Natural killer cell treated with Interleukin-12 subunit alpha and Interleukin-12 subunit beta and Interleukin-15 and Interleukin-18, amount 100 ng/mL, for 72 hours (primary cell): ENCODE measurements at places on chromosomes 4 and X. TPM values are rescaled to one million over a fixed set of nuclear protein-coding genes. Genes with fewer than 3 reads are reported as not detected.

GRCh38 chrX:147550217-147550616, 361.5 kb upstream of the FMR1 start:
- no peak for DNase-seq

HDX gene
- 3.9 TPM for total RNA-seq

USP51 gene
- total RNA-seq = 0.26 TPM

DNA sequence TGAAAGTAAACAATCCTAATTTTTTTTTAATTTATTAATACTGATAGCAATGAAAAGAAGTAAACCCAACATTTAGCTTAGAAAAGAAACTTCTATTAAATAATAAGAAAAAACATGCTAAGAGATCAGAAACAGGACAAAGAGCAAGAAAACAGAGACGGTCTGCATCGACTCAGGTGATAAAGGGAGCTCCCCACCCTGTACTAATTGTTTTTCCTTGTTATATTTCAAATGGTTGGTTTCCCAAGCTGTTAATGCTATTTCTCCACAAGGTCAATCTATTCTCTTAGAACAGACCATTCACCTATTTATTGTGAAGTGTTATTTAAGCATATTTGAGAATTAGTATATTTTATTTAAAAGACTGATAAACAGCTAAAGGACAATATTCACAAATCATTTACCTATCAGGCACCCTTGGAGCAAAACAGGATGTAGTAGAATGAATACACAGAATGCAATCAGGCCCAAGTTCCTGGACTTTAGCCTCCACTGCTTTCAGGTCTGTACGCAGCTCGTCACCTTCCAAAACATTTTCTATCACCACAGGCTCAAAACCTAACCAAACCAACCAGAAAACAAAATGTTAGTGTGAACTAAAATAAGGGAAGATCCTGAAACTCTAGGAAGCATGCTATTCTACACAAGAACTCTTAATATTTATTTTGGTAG, 5.5 kb downstream of the SEPSECS start:
- DNase-seq = no peak

- no peak for DNase-seq
These were observed 790.1 kb downstream of the DMD start for GRCh38 chrX:32421266-32421665.

DNA sequence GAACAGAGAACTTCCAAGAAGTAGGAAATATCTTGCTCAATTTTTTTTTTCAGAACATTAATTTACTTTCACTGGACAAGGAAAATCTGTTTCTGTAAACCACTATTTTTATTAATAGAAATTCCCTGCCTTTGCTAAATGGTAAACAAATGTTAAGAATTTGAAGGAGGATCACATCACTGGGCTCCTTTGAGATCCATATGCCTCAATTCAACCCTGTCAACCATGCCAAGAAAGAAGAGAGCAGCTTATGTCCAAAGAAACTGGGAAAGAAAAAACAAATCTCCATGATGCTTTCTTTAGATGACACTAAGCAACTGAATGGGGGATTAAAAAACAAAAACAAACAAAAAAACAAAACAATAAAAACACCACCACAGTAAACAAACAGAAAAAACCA, 47.7 kb downstream of the LNX1 start:
- DNase-seq = no peak

CLNK gene
- total RNA-seq = 0.70 TPM

MGARP gene
- total RNA-seq = not detected

DNA sequence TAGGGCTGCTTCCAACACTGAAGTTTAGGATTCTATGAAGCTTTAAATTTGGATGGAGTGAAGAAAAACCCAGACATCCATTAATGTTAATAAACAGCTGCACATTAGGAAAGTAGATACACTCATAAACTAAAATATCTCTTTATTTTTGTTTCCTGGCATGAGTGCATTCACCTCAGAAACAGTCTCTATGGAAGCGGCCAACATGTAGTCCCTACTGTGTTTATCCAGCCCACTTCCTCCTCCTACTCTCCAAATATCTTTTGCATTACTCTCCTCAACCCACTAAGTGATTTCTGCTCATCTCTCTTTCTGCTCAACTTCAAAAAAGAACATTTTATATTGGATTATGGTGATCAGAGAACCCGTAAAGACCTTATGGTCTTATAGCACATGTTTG, 180.3 kb upstream of the MXRA5 start:
- no peak for DNase-seq

TMEM271 gene
- total RNA-seq = not detected

RHOH gene
- total RNA-seq = 140 TPM

- no peak for DNase-seq
These were observed 669.5 kb upstream of the MAGEB2 start for GRCh38 chrX:29545878-29546277.

GRCh38 chrX:30831082-30831481, 58.0 kb downstream of the TAB3 start:
- no peak for DNase-seq

STK26 gene
- total RNA-seq = 73.7 TPM

- DNase-seq = no peak
These were observed 265.7 kb upstream of the FAM241A start for GRCh38 chr4:111879539-111879938.

- no peak for DNase-seq
These were observed 207.5 kb downstream of the ANK2 start for GRCh38 chr4:113256946-113257345.

GRCh38 chr4:2284161-2284933, 22.4 kb upstream of the MXD4 start:
- peak; percentile 58 for DNase-seq

- DNase-seq = no peak
These were observed 403.7 kb downstream of the MID1IP1 start for GRCh38 chrX:39204945-39205344.

GRCh38 chrX:154401045-154401799, 3.0 kb downstream of the RPL10 start:
- DNase-seq = no peak

AR gene
- not detected for total RNA-seq

GAGE12H gene
- total RNA-seq = not detected

- DNase-seq = no peak
These were observed 15.3 kb upstream of the BEND4 start for GRCh38 chr4:42167709-42168108.

WNK3 gene
- total RNA-seq = 0.26 TPM

FAM114A1 gene
- total RNA-seq = 1.9 TPM

DNA sequence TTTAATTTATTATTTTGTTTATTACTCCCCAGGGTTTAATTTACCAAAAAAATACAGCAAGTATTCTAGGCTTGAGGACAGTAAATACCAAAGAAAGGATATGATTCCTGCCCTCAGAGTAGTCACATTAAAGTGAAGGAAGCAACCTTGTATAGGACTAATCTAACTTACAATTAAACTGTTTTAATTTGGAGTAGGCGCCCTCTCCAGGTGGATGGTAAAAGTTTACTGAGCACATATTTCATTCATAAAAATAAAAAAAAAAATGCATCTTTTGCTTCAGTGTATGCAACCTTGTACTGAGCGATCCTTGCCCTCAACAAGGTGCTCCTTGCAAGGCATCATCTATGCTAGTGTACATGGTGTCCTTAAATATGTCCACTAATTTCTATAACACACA, 72.0 kb upstream of the MAGEB16 start:
- no peak for DNase-seq

DNA sequence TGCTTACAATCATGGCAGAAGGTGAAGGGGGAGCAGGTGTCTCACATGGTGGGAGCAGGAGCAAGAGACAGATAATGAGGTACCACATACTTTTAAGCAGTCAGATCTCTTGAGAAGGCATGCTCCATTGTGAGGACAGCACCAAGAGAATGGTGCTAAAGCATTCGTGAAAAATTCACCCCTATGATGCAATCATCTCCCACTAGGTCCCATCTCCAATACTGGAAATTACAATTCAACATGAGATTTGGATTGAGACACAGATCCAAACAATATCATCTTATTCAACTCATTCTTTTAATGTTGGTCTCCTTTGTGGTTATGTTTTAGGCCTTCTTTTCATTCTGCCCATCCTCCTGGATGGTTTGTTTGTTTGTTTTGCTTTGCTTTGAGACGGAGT, 54.1 kb upstream of the PDLIM5 start:
- no peak for DNase-seq

DNA sequence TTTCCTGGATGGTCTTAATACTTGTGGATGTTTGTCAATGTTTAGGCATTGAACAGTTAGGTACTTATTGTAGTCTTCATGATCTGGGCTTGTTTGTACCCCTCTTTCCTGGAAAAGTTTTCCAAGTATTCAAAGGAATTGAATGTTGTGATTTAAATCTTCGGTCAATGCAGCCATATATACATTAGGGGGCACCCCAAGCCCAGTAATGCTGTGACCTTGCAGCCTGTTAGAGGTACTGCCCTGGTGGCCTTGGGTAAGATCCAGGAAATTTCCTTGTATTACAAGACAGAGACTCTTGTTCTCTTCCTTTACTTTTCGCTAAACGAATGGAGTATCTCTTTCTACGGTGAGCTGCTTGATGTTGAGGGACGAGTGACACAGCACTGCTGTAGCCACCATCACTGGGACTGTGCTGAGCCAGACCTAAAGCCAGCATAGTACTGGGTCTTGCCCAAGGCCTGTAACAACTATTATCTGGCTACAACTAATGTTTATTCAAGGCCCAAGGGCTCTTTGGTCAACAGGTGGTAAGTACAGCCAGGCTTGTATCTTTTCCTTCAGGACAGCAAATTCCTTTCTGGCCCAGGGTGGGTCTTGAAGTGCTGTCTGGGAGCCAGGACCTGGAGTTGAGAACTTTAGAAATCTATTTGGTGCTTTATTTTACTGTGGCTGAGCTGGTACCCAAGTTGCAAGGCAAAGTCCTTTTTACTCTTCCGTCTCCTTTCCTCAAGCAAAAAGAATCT, 118.3 kb upstream of the ATOH1 start:
- DNase-seq = no peak

- no peak for DNase-seq
These were observed 177.4 kb upstream of the LEF1 start for GRCh38 chr4:108345862-108346817.

GRCh38 chr4:126678618-126679017, 954.1 kb upstream of the INTU start:
- DNase-seq = no peak

DNA sequence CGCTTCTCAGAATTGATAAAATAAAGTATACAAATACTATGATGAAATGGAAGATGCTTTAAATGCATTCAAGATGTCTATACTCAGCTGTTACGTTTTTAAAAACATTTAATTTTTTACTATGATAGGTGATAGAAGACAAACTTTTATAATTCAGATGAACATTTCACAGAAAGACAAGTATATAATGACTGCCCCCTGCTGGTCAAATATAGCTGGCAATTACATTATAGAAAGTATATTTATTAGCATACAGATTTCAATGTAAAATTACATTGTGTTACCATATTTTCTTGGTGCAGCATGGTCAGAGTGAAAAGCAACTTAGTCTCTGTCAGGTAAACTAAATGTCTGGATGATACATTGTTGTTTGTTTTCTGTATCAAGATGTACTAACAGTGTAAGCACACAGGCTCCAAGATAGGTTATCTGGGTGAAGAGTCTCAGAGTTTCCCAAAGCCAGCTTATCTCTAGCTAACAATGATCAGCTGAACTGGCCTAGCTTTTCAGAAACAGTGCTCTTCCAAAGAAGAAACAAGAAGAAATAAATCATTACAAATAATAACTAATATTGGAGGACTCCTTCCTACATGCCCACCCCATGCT, 54.1 kb downstream of the SRPX start:
- no peak for DNase-seq

DNA sequence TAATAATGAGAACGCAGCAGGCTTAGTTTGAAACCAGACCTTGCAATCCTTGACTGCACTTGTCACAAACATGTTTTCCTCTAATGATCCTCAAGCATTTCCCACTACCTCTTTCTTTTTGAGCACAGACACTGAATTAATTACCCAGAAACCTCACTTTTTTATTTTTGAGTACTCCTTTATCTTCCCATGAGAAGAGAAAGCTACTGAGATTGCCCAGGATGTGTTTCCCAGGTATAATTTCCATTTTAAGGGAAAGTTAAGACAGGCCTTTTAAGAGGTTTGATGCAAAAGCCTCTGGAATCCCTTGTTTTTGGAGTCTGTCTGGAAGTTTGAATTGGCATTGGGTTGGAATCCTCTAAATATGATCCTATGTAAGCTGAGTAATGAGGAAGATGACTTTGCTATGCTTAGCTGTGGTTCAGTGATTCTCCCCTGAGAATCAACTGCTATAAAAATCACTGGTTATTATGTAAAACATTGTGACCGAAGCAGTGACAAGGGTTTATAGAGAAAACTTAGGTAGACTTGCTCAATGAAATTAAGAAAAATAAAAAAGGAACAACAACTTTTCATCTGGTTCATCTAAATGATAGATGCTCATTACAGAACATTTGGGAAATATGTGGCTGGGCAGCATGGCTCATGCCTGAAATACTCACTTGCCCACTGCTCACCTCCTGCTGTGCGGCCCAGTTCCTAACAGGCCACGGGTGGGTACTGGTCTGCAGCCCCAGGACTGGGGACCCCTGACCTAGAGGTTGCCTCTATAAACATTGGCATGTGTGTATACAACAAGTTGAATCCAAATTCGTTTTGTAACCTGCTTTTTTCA, 10.8 kb upstream of the RHOH start:
- DNase-seq = no peak

- no peak for DNase-seq
These were observed 38.7 kb downstream of the CNKSR2 start for GRCh38 chrX:21412883-21413282.

- no peak for DNase-seq
These were observed 5.2 kb upstream of the ARX start for GRCh38 chrX:25020905-25021449.

HSFX4 gene
- not detected for total RNA-seq

- no peak for DNase-seq
These were observed 107.0 kb downstream of the IQCM start for GRCh38 chr4:149708513-149709130.

- DNase-seq = no peak
These were observed 36.3 kb upstream of the REST start for GRCh38 chr4:56871371-56871866.

ATOH1 gene
- total RNA-seq = not detected

FAT1 gene
- total RNA-seq = not detected
